ENCODE measurements at places on chromosomes 3 and 15. TPM values are rescaled to one million over a fixed set of nuclear protein-coding genes. Genes with fewer than 3 reads are reported as not detected.
A peak's percentile ranks its signal among the peaks of the same experiment; 100 is the strongest.

DNA sequence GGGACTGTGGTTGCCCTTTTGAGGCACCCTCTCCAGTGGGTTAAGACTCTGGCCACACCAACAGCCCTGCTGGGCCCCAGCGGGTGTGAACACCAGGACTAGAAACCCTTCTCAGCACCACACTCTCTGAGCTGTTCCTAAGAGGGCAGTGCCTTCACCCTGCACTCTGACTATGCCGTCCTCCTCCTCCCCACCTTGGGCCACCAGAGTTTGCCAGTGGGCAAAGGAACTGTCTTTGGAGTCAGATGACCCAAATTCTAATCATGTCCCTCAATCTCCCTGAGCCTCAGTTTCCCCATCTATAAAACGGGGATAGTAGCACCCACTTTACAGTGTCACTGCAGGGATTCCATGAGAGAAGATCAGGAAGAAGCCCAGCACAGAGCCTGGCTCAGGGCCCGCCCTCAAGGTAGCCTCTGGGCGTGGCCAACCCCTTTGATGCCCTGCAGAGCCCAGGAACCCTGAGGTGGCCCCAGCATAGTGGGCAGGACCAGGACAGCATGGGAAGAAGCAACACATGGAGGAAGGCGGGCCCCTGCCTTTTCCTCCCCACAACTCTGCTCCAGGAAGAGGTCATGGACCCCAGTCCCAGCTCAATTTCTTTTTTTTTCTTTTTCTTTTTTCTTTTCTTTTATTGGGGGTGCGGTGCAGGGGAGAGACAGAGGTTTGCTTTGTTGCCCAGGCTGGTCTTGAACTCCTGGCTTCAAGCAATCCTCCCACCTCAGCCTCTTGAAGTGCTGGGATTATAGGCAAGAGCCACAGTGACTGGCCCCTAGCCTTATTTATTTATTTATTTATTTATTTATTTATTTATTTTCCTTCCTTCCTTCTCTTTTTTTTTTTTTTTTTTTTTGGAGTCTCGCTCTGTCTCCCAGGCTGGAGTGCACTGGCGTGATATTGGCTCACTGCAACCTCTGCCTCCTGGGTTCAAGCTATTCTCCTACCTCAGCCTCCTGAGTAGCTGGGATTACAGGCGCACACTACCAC, 115.7 kb upstream of the LINGO1 start:
- H3K4me3 ChIP-seq, result no peak overlapping the region
- DNase-seq, result no peak
- no peak overlapping the region for H3K27ac ChIP-seq
- no peaks in the 10 kb centered on the region for H3K27me3 ChIP-seq

- H3K27ac ChIP-seq, result peak overlapping the region; percentile 90
- H3K4me3 ChIP-seq, result peak overlapping the region; percentile 49
- peak; percentile 62 for DNase-seq
- H3K36me3 ChIP-seq, result no peaks in the 10 kb centered on the region
- H3K4me1 ChIP-seq, result peaks cover 65% of the 10 kb centered on the region
Measured at GRCh38 chr15:73996939-73997338, 2.4 kb downstream of the PML start.

DNA sequence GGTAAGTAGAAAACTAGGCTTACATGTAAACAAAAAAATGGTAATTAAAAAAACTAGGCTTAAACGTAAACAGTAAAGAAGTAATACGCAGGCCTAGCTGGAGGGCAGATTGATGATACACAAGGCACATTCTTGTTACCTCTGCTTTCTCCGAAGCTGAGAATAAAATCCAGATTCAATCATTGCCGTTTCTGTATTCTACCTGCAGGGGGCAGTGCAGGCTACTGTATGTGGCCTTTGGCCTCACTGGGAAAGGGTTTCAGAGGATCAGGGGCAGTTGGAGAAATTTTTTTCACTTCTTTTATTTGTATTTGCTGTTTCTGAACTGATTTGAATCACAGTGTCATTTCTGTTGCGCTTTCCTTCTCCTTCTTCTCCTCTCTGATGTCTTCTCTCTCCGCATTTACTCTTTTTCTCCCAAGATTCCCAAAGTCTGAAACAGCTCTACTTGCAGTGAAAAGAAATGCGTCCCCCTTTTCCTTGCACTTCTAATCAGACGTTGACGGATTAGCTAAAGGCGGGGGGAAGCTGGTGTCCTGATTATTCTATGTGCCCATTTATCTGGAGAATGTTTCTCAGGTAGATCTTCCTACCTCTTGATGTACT, 67.1 kb upstream of the MCTP2 start:
- DNase-seq, result peak; percentile 74
- no peaks in the 10 kb centered on the region for H3K4me1 ChIP-seq
- H3K4me3 ChIP-seq, result no peak overlapping the region
- no peaks in the 10 kb centered on the region for H3K36me3 ChIP-seq

Gene PRR20G
- total RNA-seq, result not detected

- H3K36me3 ChIP-seq, result no peaks in the 10 kb centered on the region
- no peaks in the 10 kb centered on the region for H3K4me1 ChIP-seq
- DNase-seq, result no peak
- H3K27me3 ChIP-seq, result no peaks in the 10 kb centered on the region
- H3K27ac ChIP-seq, result no peak overlapping the region
Measured at GRCh38 chr3:150538324-150539208, 7.7 kb downstream of the SERP1 start.
